ENCODE measurements at places on chromosomes 1 and 21.

GRCh38 chr1:19819701-19820100 is 4.6 kb upstream of the RNF186 start:
- no peak for DNase-seq

GRCh38 chr1:217924924-217925323 is 293.8 kb downstream of the SPATA17 start:
- no peak for DNase-seq

GRCh38 chr21:45341779-45342178 is 54.1 kb upstream of the POFUT2 start:
- DNase-seq: no peak

- DNase-seq: no peak
Observed at GRCh38 chr21:32132881-32133280, 146.0 kb downstream of the MIS18A start.

GRCh38 chr1:82019508-82019907 is 218.8 kb downstream of the ADGRL2 start:
- no peak for DNase-seq

- DNase-seq: no peak
Observed at GRCh38 chr1:235296729-235297128, 31.2 kb downstream of the ARID4B start.

GRCh38 chr1:246705368-246705767 is 18.8 kb upstream of the SCCPDH start:
- DNase-seq: no peak

- DNase-seq: no peak
Observed at GRCh38 chr1:22286491-22286890, 143.6 kb upstream of the WNT4 start.

GRCh38 chr21:36565540-36565939 is 85.6 kb upstream of the CLDN14 start:
- no peak for DNase-seq

- DNase-seq: no peak
Observed at GRCh38 chr1:169999331-169999741, 75.2 kb downstream of the KIFAP3 start.

DNA sequence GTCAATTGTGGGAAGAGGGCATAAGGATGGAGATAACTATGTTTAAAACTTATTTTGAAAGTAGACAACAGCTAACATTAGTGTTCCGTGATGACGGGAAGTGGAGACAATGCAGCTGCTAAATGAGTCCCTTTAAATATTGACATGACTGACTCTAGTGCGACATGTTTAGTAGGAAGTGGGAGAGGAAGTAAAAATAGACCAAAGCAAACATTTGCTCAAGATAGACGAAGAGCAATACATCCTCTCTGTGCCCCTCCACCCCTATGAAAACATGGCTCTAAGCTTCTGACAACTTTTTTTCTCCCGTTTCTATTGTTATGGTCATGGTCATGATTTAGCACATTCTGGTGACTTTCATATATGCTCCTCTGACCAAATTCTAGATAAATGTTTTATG is 60.0 kb upstream of the HMCN1 start:
- no peak for DNase-seq

GRCh38 chr1:116313776-116314175 is 59.3 kb upstream of the ATP1A1 start:
- no peak for DNase-seq

- DNase-seq: no peak
Observed at GRCh38 chr1:182687361-182687760, 3.0 kb upstream of the RGS8 start.

GRCh38 chr1:155322571-155322952 is 1.9 kb downstream of the RUSC1 start:
- DNase-seq: no peak

DNA sequence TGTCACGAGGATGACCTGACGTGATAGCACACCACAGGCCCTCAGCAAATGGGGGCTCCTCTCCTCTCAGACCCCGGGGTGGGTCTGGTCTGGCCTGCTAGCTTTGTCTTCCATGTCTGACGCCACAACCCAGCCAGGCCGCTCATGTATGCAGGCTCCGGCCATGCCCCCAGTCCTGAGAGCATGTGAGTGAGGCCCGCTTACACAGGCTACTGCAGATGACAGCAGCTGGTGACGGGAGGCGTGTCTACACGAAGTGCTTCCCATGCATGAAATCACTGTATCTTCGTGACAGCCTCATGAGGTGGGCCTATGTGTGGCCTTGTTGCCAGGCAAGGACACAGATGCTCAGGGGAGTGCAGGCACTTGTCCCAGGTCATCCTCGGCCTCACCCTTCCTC is 16.4 kb downstream of the WNT4 start:
- DNase-seq: no peak

GRCh38 chr1:168572633-168573032 is 3.8 kb upstream of the XCL1 start:
- no peak for DNase-seq

- DNase-seq: no peak
Observed at GRCh38 chr21:25637851-25638659, 1.0 kb upstream of the JAM2 start.

All from CD4-positive, alpha-beta T cell (primary cell).